ENCODE measurements at places on chromosomes 1 and 21.

DNA sequence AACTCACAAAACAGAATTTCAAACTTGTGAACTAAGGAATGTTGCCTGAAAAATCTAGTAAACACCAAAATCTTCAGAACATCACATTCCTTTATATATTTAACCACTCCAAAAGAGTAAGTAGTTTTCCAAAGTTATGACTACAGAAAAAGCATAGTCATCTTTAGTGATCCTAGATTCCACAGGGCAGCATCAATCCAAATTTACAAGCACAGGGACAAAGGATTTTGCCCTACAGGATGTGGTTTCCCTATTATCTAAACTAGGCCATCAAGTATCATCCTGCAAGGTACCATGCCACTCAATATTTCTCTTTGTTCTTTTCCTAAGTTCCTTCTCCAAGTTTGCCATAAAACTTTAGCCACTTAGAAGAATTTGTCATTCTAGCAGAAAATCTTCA is 33.0 kb downstream of the COP1 start:
- no peak for DNase-seq

DNA sequence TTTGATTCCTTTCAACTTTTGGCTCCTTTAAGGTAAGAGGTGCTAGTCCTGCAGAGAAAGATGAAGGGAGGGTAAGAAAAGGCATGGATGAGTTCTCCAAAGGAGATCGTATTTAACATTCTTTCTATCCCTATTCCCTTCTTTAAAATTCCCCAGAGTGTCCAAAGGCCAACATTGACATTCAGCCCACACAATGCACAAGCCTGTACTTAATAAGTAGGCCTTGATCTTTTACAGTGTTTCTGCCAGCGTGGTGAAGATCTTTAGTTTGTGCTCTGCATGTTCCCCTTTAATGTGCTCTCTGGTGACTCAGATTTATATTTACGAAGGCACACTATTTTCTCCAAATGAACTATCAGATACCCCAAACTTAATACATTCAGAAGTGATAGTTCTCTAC is 582.5 kb upstream of the RGS18 start:
- no peak for DNase-seq

DNA sequence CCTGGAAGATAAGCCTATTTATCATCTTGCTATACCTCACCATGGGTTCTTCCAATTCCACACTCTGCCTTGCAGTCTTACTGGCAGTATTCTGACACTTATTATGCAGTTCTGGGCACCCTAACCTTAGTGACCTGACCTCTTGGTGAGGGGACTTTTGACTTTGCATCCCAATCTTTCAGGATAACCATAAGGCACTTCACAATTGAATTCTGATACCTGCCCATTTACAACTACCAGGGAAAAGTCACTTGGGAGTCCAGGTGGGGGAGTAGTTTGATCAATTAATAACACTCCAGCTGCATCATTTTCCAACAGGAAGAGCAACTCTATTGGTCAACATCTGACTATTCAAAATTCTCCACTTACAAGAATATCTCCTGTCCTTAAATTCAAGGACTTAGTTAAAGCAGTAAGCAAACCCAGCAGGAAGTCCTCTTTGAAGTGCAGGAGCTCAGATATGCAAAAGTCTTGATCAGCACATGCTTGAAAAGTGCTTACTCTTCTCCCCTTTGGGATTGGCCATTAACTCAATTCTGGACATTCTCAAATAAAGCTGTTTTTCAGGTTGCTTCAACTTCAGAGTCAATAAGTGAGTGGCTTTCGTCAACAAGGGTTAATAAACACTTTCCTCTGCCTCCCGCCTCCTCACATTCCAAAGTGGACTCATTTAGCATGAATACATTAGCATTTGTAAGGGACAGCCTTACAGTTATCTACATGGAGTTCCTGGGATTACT is 177.4 kb upstream of the NRIP1 start:
- DNase-seq, result no peak

GRCh38 chr1:41418857-41419583 is 57.8 kb downstream of the FOXO6 start:
- no peak for DNase-seq
